Stimulated activated CD4-positive, alpha-beta T cell treated with anti-CD3 and anti-CD28 coated beads, Interleukin-12 subunit alpha, Interleukin-12 subunit beta, amount 100 ng/mL, for 24 hours (primary cell): ENCODE measurements at places on chromosomes 2 and 18.

DNA sequence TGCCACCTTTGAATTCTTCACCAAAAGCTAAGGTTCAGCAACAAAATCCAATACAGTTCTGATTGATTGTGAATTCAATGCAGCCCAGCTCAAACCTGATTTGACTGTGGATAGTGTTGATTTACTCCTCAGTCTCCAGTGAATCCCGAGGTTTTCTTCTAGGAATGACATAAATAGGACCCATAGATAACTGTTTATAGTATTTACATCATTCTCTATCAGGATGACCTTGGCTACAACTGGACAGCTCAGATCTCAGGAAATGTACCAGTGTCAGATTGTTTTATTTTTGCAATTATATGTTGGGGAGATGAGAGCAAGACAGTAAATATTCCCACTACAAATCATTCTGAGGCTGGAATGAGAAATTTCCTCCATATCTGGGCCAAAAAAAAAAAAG is 21.2 kb downstream of the RBM43 start:
- DNase-seq, result no peak

DNA sequence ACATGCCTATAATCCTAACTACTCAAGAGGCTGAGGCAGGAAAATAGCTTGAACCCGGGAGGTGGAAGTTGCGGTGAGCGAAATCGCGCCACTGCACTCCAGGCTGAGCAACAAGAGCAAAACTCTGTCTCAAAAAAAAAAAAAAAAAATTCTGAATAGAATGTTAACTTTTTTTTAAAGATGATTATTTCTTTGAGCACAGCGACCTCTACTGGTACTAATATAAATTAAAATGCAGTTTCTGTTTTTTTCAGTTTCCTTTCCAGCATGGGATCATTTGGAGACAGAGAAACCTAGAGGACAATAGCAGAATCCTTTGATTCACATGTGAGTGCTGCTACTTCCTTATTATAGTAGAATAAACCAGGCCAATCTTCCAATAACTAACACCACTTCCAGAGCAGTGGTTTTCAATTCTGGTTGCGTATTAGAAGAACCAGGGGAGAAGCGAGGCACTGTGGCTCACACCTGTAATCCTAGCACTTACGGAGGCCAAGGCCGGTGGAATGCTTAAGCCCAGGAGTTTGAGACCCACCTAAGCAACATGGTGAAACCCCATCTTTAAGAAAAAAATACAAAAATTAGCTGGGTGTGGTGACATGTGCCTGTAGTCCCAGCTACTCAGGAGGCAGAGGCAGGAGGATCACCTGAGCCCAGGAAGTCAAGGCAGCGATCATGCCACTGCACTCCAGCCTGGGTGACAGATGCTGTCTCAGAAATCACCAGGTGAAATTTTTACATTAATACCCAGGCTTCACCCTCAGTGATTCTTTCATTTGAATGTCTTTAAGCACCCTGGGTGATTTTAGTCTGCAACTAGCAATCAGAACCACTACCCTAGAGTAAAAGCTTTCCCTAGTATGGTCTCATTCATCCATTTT is 10.1 kb downstream of the SRSF7 start:
- no peak for DNase-seq

GRCh38 chr2:29245742-29246382 is 130.6 kb downstream of the CLIP4 start:
- DNase-seq, result no peak

GRCh38 chr2:214995926-214996670 is 142.3 kb downstream of the ABCA12 start:
- DNase-seq, result no peak

DNA sequence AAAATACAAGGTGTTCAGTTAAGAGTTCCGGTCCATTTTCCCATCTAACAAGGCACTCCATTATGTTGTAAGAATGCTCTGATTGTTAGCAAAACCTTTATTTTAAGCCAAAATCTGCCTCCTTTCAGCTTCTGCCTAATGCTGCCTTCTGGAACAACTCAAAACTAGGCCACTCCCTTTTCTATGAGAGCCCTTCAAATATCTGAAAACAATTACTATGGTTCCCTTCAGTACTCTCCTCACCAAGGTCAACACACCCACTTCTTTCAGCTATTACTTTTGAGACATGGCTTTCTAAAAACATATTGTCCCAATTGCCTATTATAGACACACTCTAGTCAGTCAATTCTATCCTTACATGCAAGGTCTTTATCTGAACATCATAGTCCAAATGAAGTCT is 429.4 kb downstream of the ERBB4 start:
- no peak for DNase-seq

DNA sequence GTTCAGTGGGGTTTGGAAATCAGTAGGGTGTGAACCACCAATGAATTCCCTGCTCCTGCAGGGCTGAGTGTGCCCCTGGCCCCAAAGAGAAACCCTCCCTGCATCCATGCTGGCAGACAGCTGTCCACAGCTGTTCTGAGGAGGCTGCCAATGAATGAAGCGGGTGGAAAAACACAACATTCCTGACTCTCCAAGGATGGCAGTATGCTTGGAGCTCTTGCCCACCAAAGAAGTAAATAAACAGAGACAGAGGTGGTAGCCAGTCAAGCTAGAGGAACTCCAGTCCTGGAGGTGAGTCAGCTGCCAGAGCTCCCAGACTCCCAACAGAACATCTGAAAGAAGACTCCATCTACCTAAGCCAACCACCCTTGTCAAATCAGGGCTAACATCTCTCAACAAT is 6.2 kb downstream of the ZBTB7C start:
- no peak for DNase-seq

DNA sequence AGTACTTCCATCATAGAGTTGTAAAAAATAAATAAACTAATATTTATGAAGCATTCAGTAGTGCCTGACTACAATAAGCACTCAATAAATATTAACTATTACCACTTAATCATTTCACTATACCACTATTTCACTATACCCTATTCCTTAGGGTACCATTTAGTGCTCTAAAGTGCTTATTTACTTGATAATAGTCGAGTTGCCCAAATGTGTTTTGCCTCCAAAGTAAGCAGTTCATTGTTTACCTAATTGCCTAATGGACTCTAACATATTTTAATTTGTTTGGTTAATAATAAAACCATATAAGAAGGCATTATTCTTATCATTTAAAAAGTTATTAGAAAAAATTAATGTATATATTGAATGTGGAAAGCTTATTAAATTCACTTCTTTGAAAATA is 33.0 kb upstream of the MAP2 start:
- no peak for DNase-seq

- no peak for DNase-seq
Measured at GRCh38 chr2:66704786-66705185, 269.9 kb downstream of the MEIS1 start.

GRCh38 chr2:45167920-45168629 is 158.8 kb upstream of the SIX2 start:
- no peak for DNase-seq

DNA sequence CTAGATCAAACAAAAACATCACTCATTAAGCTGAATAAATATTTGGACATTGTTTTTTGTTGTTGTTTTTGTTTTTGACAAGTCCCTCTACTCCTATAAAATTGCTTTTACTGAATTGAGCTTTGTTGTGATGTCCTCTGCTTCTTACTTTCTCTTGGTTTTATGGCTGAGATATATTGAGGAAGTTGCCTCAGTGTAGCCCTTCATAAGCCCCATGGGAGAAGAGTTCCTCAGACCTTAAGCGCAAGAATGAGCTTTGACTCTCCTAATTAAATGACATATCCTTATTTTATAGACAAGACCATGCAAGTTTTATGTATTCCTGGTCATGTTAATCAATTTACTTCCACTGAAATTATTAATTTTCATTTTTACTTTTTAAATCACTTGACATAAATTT is 54.9 kb downstream of the CERKL start:
- no peak for DNase-seq

- no peak for DNase-seq
Measured at GRCh38 chr2:182646763-182647498, 69.1 kb upstream of the DNAJC10 start.

- no peak for DNase-seq
Measured at GRCh38 chr18:7608781-7609201, 41.7 kb downstream of the PTPRM start.

DNA sequence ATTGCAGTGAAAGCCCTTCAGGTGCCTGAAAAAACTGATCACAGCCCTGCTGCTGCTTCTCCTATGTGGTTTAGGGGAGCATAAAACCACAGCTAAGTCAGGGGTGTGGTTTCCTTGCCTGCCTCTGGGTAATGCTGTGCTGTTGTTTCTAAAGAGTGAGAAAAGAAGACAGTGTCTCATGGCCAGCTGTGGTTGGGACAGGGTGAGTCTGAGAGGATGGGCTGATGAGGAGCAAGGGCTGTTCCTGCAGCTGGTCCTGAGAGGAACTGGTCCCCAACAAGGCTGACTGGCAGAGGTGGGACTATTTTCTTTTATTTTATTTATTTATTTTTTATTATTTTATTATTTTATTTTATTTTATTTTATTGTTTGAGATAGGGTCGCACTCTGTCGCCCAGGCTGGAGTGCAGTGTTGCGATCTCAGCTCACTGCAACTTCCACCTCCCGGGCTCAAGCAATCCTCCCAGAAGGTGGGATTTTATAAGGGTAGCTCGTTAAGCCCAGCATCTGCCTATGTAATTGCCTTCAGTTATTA is 236.7 kb downstream of the FHOD3 start:
- DNase-seq, result no peak

- no peak for DNase-seq
Measured at GRCh38 chr2:172345956-172346555, 81.3 kb upstream of the ITGA6 start.

GRCh38 chr2:172513524-172513900 is 42.4 kb upstream of the PDK1 start:
- no peak for DNase-seq

DNA sequence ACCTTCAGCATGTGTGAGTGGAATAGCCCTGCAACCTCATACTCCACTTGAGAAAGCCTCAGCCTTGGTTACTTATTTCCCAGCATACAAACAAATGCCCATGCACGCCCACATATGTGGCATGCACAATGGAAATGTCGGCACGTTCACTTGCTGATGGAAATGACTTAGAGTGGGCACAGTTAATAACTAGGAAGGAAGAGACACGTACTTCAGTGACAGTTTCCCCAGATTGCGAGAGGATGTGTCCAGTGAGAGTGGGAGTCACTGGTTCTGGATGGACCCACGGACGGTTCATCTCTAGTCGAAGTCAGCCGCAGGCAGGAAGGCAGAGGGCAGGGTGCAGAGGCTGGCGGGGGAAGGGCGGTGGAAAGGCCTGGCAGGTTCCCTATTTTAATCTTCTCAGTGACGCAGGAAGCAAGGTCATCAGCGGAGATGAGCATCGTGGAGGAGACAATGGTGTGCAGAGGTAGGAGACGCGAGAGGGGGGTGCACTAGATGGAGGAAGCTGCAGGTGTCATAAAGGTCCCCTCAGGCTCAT is 350.7 kb upstream of the MYT1L start:
- DNase-seq, result no peak

DNA sequence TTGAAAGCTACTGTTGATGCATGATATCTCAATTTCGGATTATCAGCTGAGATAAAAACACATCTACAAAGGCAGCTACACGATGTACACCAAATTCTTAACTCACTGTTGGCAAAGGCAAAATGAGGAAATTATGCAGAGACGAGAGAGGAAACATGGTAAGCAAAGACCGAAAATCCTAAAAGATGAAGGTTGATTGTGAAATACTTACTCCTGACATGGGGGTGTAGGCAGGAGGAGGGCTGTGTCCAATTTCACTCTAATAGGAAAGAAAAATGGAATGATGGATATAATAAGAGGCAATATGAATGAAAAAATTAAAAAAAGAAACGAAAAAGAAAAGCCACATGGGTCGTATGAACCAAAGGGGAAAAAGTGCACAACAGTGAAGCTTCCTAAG is 831.3 kb downstream of the CPS1 start:
- DNase-seq, result no peak

DNA sequence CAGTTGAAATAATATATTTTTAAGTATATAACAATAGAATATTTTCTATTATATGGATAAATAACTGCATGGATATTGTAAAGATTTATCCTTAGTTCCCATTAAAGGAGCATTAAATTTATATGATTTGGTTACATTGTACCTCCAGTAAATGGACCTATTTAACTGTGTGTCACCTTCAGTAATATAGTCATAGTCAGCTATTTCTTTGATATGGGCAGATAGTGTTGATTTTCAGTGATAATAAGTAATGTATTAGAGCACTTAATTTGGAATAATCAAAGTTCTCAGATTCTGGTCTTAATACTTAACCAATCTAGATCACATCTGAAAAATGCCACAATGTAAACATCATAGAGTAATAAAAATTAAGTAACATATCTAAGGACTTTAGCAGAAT is 1527.3 kb upstream of the NXPH2 start:
- DNase-seq, result no peak

DNA sequence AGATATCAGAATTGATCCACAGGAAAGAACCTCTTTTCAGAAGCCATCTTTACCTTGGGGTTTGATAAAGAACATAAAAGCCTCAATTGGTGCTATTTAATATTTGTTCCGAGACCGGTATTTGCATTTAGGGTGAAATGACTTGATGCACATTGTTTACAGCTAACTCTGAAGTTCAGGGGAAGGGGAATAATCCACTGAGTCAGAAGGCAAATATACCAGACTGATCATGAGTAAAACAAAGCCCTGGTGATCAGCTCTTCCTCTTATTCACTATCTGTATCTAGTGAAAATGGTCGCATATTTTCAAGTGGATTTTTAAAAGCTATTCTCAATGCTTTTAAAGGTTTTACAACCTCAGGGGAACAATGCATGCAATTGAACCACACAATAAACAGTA is 53.0 kb upstream of the ATP8B1 start:
- DNase-seq, result no peak
